ENCODE measurements at places on chromosomes 13 and 19. TPM values are rescaled to one million over a fixed set of nuclear protein-coding genes. Genes with fewer than 3 reads are reported as not detected.
A peak's percentile ranks its signal among the peaks of the same experiment; 100 is the strongest.

GRCh38 chr19:33621811-33622504, at the start of gene CHST8:
Gene CHST8, plus strand, starts transcription at chr19:33621953. Its CDS starts 67,309 bp downstream, at chr19:33689262.
- DNase-seq, result no peak

- DNase-seq, result no peak
These were observed 1.0 kb downstream of the KLK11 start for GRCh38 chr19:51025401-51025800.

CYP2A7 gene
- polyA plus RNA-seq, result not detected

CYP2F1 gene
- not detected for polyA plus RNA-seq

DNA sequence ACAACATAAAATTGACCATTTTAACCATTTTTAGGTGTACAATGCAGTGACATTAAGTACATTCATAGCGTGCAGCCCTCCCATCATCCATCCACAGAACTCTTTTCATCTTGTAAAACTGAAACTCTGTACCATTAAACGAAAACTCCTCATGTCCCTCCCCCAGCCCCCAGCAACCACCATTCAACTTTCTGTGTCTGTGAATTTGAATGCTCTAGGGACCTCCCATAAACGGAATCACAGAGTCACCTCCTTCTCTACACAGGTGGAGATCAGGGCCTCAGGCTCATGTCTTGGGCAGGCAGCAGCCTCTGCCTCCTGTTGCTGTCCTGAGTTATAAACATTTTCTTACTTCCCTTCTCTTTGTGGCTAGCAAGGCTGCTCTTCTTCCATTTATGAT, 7.3 kb upstream of the CCNE1 start:
- DNase-seq, result no peak

- DNase-seq, result peak; percentile 60
These were observed 57.3 kb downstream of the CEBPG start for GRCh38 chr19:33430674-33431277.

DNA sequence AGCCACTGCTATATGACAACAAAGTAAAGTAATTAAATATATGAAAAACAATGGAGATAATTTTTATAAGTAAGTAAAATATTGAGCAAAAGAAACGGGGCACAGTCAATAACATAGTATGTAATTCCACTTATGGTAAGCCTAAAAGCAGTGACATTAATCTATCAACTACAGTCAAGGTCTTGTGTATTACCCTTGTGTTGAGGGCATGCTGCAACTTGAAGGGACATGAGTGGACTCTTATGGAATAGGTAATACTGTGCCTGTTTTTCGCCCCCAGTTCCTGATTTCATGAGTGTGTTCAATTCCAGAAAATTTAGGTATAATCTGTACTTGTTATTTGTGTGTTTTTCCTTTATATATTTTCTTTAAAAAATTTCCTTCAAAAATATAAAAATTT, 201.3 kb upstream of the SLITRK6 start:
- DNase-seq, result no peak

GRCh38 chr13:32317716-32318465, 2.6 kb downstream of the BRCA2 start:
- no peak for DNase-seq

ZNF829 gene
- 4.0 TPM for polyA plus RNA-seq
